Epithelial cell of alveolus of lung (primary cell): ENCODE measurements at places on chromosomes 1 and 21. TPM values are rescaled to one million over a fixed set of nuclear protein-coding genes. Genes with fewer than 3 reads are reported as not detected.

The SMIM12 gene
- total RNA-seq = 27.8 and 45.8 TPM in 2 replicates

The GNB1 gene
- total RNA-seq = 140 and 180 TPM in 2 replicates

The TMCO4 gene
- total RNA-seq = 5.0 and 7.8 TPM in 2 replicates

The F13B gene
- not detected in 2 replicates for total RNA-seq

The KIAA1614 gene
- 5.2 and 10.5 TPM in 2 replicates for total RNA-seq

The CR1L gene
- not detected in 2 replicates for total RNA-seq

The OR2G3 gene
- not detected in 2 replicates for total RNA-seq

The VANGL2 gene
- 2.6 and 7.6 TPM in 2 replicates for total RNA-seq

The USP33 gene
- total RNA-seq = 41.6 and 48.2 TPM in 2 replicates

The C1orf94 gene
- total RNA-seq = not detected in 2 replicates

The TMPRSS15 gene
- total RNA-seq = not detected in 2 replicates

The KRTAP7-1 gene
- not detected in 2 replicates for total RNA-seq

The RPTN gene
- not detected in 2 replicates for total RNA-seq

The KCND3 gene
- not detected in 2 replicates for total RNA-seq

The SETDB1 gene
- 20.0 and 24.9 TPM in 2 replicates for total RNA-seq

The PLEKHG5 gene
- total RNA-seq = 5.3 and 15.7 TPM in 2 replicates

The ARHGEF19 gene
- total RNA-seq = 9.4 and 13.3 TPM in 2 replicates

The SLC16A4 gene
- 20.8 and 21.7 TPM in 2 replicates for total RNA-seq

The E2F2 gene
- 1.2 and 2.3 TPM in 2 replicates for total RNA-seq

The GPR89B gene
- 8.7 and 12.1 TPM in 2 replicates for total RNA-seq

The CHI3L2 gene
- 0.48 TPM in 1 of 2 replicates, not detected in the other for total RNA-seq

The TRIM62 gene
- 5.1 and 9.4 TPM in 2 replicates for total RNA-seq
